Fibroblast of pulmonary artery (primary cell): ENCODE measurements at places on chromosomes 13 and 19.

- no peak for DNase-seq
Measured at GRCh38 chr19:28170066-28170465, 1042.9 kb downstream of the UQCRFS1 start.

DNA sequence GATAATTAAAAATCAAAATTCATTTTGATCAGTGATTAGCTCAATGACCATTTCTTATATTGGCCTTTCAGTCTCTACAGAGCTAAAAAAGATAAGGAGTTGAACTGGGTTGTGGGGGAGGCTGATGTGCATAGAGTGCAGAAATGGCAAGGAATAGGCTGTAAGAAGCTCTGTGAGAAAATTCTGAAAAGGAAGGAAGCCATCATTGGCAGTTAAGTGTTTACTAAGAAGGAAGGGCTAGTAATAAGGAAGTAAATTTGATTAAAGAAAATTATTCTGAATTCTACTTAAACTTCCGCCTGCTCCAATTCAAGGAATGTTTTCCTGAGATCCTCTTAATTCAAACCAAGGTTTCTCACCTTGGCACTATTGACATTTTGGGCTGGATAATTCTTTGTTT lies 187.5 kb downstream of the MZT1 start:
- no peak for DNase-seq

GRCh38 chr13:32850316-32851052 lies 165.7 kb upstream of the KL start:
- no peak for DNase-seq

- DNase-seq: no peak
Measured at GRCh38 chr13:98958443-98958794, 19.4 kb downstream of the DOCK9 start.

- DNase-seq: no peak
Measured at GRCh38 chr19:15220833-15221232, 11.4 kb downstream of the EPHX3 start.

- DNase-seq: peak; percentile 90
Measured at GRCh38 chr19:35404879-35405622, 34.2 kb downstream of the GPR42 start.

DNA sequence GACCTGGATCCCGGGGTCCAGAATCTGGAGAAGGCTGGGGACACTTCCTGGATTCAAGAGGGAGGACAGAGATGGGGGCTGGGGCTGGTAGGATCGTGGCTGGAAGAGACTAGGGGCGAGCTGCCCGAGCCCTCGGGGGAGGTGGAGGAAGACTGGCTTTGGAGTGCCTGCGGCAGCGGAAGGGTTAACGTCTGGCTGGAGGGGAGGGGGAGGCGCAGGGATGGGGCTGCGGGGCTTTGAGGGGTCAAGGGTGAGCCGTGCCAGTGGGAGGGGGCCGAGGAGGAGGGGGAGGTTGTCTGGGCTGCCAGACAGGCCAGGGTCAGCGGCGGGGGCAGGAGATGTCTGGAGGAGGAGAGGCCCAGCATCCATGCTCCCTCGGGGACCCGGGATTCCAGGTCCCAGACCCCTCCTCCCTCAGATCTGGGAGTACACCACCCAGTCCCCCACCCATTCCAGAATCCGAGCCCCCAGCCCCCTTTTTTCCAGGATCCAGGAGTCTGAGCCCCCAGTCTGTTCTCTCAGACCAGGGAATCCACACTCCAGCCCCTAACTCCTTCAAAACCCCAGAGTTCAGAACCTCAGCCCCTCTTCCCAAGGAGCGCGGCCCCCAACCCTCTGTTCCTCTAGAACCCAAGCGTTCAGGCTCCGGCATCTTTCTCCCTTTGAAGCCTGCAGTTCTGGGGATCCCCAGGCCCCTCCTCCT lies 3.2 kb upstream of the SPACA6 start:
- peak; percentile 64 for DNase-seq

- peak; percentile 29 for DNase-seq
Measured at GRCh38 chr13:90201202-90201601, 1146.3 kb upstream of the MIR17HG start.

DNA sequence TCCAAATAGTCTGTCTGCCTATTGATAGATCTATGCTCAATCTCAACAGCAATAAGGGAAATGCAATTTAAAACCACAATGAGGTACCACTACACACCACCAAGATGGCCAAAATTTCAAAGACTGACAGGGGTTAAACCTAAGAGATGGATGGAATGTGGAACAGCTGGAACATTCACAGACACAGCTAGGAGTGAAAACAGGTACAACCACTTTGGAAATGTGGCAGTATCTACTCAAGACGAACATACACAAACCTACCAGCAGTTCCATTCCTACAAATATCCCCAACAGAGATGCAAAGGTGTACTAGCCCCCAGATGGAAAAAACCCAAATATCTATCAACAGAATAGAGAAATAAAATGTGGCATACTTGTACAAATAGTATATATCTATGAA lies 86.4 kb downstream of the TSC22D1 start:
- no peak for DNase-seq

GRCh38 chr19:30453743-30454142 lies 81.6 kb downstream of the ZNF536 start:
- no peak for DNase-seq

DNA sequence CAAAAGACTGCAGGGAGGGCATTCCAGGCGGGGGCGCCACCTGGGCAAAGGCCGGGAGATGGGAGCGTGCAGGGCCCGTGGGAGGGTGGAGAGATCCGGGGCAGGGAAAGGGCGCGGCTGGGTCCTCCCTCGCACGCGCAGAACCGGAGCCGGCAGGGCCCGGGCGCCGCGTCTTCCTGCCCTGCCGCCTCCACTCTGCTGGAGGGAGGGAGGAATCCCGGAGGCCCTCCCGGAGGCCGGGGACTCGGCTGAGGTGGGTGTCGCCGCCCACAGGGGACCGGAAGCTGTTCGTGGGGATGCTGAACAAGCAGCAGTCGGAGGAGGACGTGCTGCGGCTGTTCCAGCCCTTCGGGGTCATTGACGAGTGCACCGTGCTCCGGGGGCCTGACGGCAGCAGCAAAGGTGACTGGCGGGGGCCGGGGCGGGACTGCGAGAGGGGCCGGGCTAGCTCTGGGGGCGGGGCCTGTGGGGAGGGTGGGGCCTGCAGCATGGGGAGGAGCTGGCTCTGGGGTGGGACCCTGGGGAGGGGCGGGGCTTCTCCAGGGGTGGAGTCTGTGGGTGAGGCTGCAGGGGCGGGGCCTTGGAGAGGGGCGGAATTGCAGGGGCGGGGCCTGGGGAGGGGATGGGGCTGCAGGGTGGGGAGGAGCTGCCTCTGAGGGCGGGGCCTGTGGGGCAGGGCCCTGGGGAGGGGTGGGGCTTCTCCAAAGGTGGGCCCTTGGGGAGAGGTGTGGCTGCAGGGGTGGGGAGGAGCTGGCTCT lies 51.3 kb downstream of the CELF5 start:
- DNase-seq: peak; percentile 78

DNA sequence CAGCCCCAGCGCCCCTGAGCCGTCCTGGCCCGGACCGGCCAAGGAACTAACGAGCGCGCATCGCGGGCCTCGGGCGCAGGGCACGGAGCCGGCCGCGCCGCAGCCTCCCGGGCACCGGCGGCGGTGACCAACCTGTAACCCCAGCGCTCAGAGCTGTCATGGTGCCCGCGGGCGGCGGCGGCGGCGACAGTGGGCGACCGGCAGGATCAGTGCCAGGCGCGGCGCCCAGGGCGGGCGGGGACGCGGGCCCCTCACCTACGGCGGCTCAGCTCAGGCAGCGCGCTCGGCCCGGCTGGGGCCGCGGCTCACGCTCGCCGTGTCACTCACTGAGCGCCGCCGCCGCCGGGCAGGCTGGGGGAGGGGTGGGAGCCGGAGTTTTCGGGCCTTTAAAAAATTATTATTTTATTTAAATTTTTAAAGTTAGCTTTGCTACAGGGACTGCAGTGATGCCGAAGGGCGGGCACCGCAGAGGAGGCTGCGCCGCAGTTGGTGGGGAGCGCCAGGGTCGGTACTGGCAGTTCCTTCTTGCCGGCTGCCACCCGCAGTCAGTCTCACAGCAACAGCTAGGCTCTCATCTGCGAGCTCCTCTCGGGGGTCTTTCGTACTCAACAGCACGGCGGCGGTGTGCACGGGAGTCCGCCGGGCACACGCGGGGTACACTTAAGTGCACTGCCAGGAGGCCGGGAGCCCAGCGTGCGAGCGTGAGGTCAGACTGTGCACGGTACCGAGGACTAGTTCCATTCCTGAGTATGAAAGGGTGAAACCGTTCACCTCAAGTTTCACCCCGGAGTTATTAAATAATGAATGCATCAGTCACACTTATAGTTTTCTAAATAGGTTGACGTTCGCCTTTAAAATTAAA lies at the start of gene NALCN:
NALCN (minus strand) TSS at position 328 of the 862 bp plus-strand sequence. CDS start 17,382 bp downstream, outside the sequence.
- peak; percentile 9 for DNase-seq

GRCh38 chr19:46766569-46767317 lies 20.5 kb upstream of the STRN4 start:
- DNase-seq: no peak
